Fibroblast of pulmonary artery (primary cell): ENCODE measurements at places on chromosomes 13 and 19.

DNA sequence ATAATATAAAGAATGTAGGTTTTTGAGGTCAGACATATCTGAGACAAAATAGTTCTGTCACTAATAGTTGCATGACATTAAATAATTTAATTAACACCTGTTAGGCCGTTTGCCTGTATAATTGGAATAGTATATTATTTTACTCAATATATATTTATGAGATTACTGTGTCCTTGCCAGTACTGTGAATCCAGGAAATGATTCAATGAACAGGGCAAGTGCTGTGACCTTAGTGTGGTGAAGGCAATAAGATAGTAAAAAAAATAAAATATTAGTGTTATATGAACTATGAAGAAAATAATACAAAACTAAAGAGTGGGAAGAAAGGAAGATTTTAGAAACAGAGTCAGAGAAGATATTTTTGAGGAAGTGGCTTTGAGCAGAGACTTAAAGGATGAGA lies 403.7 kb downstream of the PCDH9 start:
- no peak for DNase-seq

DNA sequence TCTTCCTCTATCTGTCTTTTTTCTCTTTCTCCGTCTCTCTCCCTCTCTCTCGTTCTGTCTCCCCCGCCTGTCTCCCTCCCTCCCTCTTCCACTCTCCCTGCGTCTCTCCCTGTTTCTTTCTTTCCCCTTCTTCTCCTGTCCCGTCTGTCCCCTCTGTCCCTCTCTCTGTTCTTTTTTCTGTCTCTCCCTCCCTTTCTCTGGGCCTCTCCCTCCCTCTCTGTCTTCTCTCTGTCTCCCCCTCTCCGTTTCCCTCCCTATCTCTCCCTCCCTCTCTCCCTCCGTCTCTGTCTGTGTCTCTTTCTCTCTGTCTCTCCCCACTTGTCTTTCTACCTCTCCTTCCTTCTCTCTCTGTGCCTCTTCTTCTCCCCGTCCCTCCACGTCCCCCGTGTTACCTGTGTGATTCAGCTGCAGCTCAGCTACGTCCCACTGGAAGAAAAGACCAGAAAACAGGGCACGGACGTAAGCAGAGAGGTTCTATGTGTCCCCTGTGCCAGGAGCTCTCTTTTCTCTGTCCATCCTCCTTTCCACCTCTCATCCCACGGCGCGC lies 1.2 kb downstream of the CD70 start:
- no peak for DNase-seq

GRCh38 chr13:61880578-61881283 lies 465.1 kb upstream of the PCDH20 start:
- peak; percentile 41 for DNase-seq

GRCh38 chr19:18637673-18638630 lies 1.1 kb downstream of the KLHL26 start:
- DNase-seq: no peak
